Omental fat pad (tissue), 4 donors: ENCODE measurements at places on chromosomes 3 and 15. TPM values are rescaled to one million over a fixed set of nuclear protein-coding genes. Genes with fewer than 3 reads are reported as not detected.

- no peak for DNase-seq
These were observed 286.4 kb downstream of the TBC1D5 start for GRCh38 chr3:17456046-17456445.

DNA sequence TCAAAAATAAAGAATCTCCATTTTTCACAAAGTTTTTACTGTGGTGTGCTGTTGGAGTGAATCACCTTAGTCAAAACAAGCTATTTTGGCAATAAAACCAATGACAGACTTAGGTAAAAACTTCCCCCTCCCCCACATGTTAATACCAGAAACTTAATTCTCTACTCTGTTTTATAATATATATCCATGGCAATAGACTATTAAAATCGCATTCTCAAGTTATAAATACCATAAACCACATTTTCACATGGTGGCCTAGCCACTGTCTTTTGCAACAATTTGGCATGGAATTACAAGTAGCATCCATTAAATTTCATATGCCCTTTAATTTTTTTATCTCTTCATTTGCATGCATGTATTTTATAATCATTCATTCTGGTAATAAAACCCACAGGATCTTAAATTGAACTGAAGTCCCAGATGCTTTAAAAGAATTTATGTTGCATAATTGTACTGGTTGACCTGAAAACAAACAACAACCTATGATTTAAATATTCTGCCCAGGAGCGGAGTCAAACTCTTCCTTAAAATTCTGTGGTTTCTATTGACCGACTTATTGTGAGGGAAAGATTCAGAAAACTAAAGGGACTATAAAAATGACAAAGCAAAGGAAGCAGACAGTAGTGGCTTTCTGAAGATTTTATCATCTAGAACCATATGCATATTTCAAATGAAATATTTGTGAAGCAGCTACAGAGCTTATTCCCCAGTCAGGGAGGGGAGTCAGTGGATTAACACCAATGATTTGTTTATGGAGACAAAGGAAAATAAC, 229.0 kb upstream of the TBL1XR1 start:
- no peak for DNase-seq

DNA sequence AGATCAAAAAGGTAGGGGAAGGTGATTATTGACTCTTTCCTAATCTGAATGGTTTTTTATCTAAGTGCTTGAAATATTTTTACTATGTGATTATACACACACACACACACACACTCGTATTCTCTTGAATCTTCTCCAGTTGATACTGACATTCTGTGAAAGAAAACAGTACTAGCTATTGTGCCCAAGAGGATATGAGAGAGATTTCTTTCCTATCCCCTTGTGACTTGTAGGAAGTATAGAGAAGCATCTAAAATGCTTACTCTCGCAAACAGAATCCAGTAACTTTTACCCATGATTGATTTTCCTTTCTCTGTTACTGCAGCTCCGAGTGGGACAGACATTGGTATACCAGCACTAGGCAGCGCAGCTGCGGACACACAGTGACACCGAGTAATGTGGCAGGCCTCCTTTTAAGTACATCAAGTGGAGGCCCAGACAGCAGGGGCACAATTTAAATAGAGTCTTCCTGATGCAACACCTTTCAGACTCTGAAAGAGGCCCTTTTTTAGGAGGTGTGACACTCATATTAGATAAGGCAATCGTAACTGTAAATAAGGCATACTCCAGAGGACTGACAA, 421.0 kb upstream of the CNTN4 start:
- DNase-seq: no peak

DNA sequence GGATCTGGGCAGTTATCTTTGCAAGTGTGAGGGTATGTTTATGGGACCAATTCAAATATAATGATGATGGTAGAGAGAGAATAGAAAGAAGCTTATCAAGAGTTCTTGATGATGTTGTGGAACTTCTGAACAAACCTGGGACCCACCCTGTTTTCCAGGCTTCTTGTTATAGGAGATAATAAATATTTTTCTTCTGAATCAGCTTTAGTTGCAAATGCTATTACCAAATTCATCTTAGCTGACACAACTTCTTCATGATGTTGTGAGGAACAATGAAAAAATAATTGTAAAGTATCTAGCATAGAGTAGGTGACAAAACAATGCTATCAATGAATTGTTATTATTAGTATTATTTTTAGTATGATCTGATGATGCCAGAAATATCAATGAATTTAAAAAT, 43.5 kb upstream of the PTX3 start:
- no peak for DNase-seq

DNA sequence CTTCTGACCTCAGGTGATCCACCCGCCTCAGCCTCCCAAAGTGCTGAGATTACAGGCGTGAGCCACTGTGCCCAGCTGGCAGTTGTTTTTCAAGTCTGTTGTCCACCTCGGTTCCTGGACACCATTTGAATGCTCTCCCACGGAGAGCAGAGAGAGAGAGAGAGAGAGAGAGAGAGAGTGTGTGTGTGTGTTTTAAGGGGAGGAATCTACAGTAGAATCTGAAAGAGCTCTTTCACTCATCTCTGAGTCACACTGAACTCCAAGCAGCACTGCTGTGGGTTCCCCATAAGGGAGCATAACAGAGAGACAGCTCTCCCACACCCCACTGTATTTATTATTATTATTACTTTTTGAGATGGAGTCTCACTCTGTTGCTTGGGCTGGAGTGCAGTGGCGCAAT, 156.6 kb downstream of the RPLP1 start:
- DNase-seq: no peak

DNA sequence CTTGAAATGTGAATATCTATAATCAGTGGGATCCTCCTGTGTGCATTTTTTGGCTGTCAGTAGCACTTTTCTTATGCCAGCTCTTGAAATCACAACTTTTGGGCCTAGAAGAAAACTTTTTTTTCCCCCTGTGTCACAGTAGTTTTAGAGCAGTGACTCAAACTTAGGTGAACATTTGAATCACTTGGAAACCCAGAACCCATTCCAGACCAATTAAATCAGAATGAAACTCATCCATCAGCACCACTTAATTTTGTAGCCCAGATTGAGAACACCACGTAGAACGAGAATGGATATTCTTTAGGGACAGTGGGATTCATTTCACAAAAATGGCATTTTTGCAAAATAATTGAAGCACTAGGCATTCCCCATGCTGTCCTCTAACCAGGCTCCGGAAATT, 224.8 kb upstream of the NANOGP8 start:
- no peak for DNase-seq

Gene SPINK8
- total RNA-seq: not detected

DNA sequence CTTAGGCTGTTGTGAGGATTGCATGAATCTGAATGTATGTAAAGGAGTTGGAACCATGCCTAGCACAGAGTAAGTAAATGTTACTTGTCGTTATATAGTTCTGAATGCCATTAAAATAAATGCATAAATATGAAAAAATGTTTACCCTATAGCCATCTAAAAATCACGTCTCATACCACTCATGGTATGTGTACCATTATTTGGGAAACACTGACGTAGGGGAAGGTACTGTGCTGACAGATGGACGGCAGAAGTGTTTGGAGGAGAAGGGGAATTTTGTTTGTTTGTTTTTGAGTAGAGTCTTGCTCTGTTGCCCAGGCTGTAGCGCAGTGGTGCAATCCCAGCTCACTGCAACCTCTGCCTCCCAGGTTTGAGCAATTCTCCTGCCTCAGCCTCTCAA, 30.5 kb upstream of the PDZRN3 start:
- DNase-seq: no peak

Gene TP63
- 0.19 TPM for total RNA-seq
